ENCODE measurements at places on chromosomes 3 and 15. TPM values are rescaled to one million over a fixed set of nuclear protein-coding genes. Genes with fewer than 3 reads are reported as not detected.

DNA sequence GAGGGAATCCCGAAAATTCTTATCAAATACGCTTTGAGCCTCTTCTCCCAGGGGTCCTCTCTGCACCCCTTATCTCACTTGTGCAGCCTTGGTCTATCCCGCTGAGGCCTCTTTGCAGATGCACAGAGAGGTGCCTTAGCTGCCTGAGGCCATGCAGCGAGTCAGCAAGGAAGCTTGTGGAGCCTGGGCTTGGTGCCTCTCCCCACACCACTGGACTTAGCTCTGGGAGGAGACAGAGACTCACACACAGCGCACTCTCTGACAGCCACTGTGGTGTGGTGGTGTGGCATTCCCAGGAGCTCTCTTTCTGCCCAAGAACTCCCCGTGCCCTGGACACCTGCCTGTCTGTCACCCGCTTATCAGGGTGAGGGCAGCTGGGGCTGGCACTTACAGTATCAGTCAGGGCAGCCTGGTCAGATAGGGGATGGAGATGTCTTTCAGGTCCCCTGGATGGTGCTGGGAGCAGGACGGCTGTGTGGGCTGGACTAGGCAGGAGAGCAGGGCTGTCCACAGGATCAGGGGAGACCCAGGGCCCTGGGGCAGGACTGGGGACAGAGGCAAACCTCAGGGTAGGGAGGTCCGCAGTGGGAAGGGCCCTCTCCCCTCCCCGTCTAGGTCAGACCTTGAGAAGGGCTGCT, 10.2 kb upstream of the LINGO1 start:
- no peak for DNase-seq

CHRFAM7A gene
- 1.3 TPM for polyA plus RNA-seq

GRCh38 chr15:76983590-76984375, 11.1 kb upstream of the PSTPIP1 start:
- no peak for DNase-seq

DNA sequence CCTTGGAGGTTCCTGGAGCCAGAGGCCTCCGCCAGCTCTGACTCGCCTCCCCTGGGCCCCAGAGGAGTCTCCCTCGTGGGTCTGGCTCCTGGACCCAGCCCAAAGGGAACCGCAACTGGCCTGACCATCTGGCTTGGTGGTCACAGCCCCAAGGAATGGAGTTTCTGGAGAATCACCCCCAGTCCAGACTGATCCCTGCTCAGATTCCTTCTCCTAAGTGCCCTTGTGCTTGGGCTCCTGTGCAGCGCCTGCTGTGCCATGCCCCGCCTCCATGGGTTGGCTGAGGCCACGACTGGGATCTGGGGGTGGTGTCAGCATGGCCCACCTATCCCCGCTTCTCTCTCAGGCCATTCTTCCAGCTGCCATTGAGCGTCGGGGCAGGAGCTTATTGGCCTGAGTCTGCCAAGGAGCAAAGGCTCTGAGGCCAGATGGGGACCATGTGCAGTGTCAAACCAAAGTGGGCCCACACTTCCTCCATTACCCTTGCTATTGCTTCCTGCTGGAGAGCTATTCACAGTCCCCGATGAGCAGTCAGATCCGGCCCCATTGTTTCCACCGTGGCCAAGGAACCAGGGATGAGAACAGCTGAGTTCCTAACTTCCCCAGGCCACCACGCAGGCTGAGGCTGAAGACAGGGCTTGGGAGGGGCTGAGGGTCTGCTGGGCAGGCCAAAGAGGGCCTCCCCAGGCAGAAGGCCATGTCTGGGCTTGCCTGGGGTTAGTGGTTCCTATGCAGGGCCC, 19.0 kb downstream of the CSPG4 start:
- DNase-seq = peak; percentile 79

DNA sequence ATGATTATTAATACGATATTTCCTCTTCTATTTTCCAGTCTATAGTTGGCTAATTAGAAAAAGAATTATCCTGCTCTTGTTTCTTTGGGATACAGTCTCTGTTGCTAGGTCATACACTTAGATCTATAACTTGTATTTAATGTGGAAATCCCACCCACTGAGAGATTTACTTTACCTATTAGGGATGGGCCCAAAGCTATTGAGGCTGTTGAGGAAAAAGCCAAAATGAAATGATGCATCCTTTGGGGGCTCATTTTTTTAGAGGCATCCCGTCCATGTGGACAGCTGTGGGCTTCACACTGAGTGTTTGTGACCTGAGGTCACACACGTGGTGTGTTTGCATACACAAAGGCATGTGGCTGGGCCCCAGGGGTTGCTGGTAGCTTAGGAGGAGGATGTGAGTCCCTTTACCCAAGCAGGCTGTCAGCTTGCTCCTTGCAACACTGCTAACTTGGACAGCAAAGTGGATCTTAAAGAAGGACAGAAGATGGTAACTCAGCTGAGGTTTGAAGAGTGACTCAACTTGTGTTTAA, 477.4 kb downstream of the AGBL1 start:
- peak; percentile 89 for DNase-seq

DNA sequence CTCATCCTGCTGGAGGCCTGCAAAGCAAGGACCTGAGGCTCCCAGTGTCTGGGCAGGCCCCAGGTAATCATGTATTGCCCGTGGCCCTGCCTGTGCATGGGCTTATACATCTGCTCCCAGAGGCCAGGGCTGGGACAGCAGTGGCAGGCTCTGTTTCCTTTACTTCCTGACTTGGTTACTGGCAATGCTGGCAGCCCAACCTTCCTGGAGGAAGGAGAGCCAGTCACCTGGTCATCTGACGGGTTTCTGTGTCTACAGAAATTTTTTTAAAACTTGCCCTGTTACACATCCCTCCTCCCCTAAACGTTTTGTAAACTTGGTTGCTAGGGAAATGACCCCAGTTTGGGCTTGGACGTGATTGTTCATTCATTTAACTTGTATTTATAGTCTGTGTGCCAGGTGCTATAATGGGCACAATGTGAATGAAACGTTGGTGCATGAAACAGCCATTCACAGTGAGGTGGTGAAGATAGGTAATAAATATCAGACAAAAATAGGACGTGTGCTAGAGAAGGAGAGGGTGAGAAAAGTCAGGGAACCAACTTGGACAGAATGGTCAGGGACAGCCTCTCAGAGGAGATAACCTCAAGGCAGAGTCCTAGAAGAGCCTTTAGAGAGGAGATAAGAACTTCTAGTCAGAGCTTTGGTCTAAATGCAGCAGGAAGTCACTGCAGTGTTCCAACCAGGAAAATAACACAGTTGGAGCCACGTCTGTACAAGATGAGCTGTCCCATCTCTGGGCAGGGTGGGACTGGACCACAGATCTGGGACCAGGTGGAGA, 14.1 kb downstream of the TEX264 start:
- no peak for DNase-seq

DNA sequence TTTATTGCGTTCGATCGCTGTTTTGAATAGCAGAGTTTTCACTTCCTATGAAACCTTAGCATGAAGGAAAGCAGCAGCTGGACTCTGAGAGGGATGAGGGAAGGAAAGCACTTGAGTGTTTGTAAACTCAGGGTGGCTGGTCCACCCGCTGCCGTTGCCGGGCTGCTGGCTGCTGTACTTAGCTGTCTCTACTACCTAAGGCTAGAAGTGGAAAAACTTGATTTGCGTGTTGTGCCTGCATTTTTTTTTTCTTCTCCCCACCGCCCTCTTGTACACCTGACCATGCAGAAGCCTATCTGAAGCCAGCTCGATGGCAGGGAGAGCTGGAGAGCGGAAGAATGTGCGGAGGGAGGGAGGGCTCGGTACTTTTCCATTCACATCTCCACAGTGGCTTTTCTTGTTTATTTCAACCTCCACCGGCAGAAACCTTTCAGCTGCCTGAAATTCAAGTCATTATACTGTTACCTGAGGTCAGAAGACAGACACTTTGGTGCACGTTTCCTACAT, 4.8 kb upstream of the BCL6 start:
- DNase-seq = peak; percentile 80

- DNase-seq = no peak
These were observed 7.8 kb downstream of the ZIC1 start for GRCh38 chr3:147416931-147417330.

RHCG gene
- polyA plus RNA-seq = 0.93 TPM

- no peak for DNase-seq
These were observed 106.4 kb upstream of the SLC2A2 start for GRCh38 chr3:171132873-171133272.

GRCh38 chr15:46151786-46152185, 517.0 kb downstream of the SQOR start:
- DNase-seq = no peak

DNA sequence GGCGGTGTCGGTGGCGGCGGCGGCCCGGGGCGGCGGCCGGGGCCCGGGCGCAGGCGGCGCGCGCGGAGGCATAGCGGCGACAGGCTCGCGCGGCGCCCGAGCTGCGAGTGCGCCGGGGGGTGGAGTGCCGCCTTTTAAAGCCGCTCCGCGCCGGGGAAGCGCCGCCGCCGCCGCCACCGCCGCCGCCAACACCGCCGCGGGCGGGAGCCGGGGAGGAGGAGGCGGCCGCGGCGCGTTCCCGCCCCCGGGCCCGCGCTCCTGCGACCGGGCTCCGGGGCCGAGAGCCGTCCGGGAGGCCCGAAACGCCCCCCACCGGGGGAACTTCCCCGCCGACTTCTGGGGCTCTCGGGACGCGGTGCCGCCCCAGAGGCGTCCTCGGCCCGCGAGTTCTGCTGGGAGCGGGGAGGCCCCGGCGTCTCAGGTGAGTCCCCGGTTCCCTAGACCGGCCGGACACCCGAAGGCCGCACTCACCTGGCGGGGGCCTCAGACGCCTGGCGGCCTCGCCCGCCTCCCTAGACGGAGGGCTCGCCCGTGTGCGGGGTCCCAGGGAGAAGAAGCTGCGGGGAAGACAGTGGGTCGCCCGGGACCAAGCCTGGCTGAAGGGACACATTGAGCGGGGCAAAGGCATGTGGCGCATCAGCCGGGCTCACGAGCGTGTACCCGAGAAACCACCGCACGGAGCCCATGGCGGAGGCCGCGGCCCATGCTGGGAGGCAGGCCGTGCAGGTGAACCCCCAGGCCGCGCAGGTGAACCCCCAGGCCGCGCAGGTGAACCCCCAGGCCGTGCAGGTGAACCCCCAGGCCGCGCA, at the start of gene PCSK6:
PCSK6 (minus strand) TSS at position 109 of the 809 bp plus-strand sequence; CDS start at position 72, 37 bp downstream.
- DNase-seq = peak; percentile 48

DNA sequence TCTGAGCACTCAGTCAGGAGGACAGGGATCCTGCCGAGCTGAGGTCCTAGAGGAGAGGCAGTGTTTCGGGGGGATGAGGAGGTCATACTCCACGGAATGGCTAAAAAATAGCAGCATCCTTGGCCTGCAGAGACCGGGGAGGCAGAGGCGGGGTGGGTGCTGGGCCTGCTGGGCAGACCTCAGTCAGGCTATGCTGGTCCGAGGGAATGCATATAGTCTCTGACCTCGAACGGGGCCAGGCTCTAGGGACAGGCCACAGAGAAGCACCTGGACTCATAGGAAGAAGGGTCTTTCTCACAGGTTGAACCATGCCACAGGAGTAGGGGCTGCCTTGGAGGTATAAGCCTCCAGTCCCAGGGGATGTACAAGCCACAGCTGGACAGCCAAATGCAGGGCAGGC, 14.0 kb upstream of the SKIC8 start:
- DNase-seq = no peak

GRCh38 chr3:56502738-56503137, 34.5 kb upstream of the ERC2 start:
- DNase-seq = no peak

- peak; percentile 95 for DNase-seq
These were observed 54.2 kb downstream of the FLNB start for GRCh38 chr3:58062472-58062871.

DNA sequence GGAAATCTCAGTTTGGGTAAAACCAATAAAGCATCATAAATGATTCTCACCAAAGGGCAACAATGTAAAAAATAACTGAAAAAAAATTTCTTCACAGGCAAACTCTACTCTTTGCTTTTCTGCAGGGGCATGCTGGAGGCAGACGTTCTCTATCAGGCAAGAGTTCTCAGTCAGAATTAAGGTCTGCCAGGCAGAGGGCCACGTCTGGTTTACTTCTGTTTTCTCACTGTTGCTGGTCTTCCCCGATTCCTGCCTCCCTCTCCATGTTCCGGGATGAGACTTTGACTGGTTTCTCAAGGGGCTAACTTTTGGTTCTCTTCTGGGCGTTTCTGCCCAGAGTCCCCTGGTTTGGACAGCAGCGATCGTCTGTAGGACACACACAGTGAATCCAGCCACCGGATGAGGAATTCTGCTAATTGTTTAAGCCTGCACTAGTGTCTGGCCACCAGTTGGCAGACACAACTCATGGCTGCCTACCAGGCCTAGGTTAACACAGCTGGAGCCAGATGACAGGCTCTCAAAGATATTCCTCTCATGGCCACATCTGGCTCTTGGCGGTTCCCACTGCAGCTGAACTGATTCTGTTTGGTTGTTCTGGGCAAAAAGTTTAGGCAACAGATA, 273.1 kb downstream of the FOXP1 start:
- peak; percentile 64 for DNase-seq

- DNase-seq = no peak
These were observed 24.9 kb upstream of the MUC4 start for GRCh38 chr3:195836476-195837135.

- DNase-seq = peak; percentile 49
These were observed 67.2 kb downstream of the EIF4E3 start for GRCh38 chr3:71657831-71658530.

HYAL1 gene
- polyA plus RNA-seq = 2.0 TPM

DNA sequence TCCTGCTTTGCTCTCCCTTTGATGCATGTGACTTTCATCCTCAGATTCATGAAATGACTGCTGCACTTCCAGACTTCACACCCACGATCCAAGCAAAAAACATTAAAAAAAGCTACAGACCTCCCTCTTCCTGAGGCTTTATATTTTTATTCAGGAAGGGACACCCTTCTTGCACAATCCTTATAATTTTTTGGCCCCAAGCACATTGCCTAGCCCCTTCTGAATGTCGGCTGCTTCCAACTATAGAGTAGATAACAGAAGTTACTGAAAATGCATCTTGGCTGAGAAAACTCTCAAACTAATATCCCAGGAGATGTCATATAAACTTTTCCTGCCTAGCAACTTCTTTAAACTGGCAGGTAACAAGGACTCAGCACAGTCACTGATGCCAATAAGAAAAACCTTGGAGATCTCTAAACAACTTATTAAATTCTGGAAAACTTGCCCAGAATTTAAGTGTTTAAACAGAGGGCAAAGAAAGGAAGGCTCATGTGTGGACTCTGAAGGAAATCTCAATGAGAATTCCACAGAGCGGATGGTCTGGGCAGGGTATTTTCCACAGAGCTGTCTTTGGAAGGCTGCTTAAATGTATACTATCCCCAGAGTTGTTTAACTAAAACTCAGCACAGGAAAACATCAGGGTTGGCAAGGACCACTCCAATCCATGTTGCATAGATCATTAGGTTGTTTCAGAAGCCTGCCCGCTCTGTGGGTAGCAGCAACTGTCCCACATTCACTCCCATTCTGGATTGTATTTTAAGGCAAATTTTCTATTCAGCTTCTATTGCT, 746.8 kb upstream of the LMCD1 start:
- DNase-seq = peak; percentile 89

WDR93 gene
- polyA plus RNA-seq = not detected

GRCh38 chr3:177828208-177828565, 630.9 kb upstream of the TBL1XR1 start:
- no peak for DNase-seq

All from muscle of leg (tissue), 16 donors.